ENCODE measurements at places on chromosomes 11 and 22. TPM values are rescaled to one million over a fixed set of nuclear protein-coding genes. Genes with fewer than 3 reads are reported as not detected.

- DNase-seq, result no peak
Measured at GRCh38 chr11:45178890-45179671, 32.6 kb downstream of the PRDM11 start.

DNA sequence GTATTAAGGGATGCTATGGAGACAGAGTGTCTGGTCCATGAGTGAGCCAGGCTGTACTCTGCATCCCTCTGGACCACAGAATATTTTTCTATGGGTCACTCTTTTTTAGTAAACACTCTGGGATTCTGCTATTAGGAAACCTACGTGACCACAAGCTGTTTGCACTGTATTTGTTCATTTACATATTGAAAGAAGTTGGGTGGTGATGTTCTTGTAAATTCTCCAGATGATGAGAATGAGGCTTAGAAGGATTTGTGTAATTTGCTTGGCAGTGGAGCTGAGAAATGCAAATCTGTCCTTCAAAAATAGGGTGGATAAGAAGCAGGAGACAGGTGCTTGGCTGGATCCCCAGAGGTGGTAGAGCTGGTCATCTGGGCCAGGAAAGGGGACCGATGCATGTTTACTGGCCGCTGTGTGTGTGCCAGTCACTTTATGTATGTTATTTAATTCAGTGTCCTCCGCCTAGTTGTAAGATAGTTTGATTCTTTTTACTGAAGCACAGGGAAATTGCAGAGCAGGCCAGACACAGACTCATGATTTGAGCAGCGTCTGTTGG is 63.7 kb upstream of the HEPHL1 start:
- DNase-seq, result no peak

GRCh38 chr11:123405123-123405592 is 24.9 kb upstream of the GRAMD1B start:
- DNase-seq, result no peak

GRCh38 chr11:70921804-70922203 is 330.6 kb downstream of the SHANK2 start:
- DNase-seq, result no peak

DNA sequence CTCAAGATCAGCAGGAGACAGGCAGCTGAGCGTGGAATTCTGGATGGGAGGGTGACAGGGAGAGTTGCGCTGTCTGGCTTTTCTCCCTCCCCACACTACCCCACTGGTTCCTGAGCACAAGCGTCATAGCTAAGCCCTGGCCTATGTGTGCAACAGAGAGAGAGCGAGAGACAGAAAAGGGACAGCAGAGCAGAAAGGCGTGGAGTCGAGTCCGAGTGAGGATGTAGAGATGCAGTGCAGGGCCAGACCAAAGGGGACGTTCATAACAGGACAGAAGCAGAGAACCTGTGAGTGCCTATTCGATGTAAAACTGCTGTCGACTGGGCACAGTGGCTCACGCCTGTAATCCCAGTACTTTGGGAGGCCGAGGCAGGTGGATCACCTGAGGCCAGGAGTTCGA is 94.0 kb upstream of the TMEM45B start:
- DNase-seq, result no peak

DNA sequence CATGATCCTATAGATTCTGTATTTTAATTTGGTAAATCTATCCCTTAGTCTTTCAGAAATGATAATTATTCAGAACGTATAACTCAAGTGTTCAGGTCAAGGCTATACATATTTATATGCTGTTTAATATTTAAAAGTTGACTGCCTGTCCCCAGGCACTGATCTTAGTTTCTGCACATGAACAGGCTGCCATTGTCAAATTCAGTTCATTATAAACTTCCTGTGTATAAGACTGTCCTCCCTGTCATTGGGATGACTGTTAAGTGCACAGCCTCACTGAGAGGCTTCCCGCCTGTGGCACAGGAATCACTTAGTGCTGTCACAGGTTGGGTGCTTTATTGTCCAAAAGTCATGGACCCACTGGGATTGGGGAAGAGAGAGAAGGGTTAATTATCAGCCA is 92.1 kb upstream of the TTC12 start:
- no peak for DNase-seq

DNA sequence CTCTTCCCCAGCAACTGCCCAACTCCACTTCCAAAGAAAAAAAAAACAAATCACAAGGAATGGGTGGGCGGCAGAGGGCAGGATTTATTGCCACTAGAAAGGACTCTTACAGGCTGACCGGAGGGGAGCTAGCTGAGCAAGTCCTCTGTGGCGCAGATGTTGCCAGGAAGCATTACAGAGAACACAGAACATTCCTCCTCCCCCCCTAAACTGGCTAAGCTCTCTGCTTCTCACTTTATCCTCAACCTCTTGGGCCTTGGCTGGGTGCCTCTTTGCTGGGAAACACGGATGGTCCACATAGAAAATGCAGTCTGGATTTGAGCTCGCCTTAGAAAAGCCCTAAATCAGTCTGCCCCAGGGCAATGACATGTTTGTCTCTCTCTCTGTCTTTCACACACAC is 12.6 kb upstream of the FJX1 start:
- DNase-seq, result no peak

- peak; percentile 12 for DNase-seq
Measured at GRCh38 chr22:20964090-20964798, 2.8 kb upstream of the AIFM3 start.

GRCh38 chr11:104404231-104405175 is 240.6 kb upstream of the PDGFD start:
- no peak for DNase-seq

- DNase-seq, result no peak
Measured at GRCh38 chr22:49662681-49663080, 165.0 kb downstream of the BRD1 start.

- DNase-seq, result no peak
Measured at GRCh38 chr11:113796663-113797259, 17.2 kb downstream of the CLDN25 start.

DNA sequence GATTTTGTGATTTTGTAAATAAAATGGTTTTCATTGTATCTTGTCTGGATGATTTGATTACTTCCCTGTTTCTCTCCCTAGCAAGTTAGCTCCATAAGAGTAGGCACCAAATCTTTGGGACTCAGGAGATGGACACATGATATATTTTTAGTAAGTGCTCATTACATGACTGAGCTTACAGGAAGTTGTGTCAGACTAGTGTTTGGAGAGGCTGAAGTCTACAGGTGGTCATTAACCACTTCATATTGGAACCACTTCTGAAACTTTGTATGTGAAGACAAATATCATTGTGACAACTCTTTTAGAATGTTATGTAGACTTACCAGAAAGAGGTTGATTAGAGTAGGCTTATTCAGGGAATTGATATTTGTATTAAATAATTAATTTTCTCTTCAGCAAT is 19.1 kb downstream of the ARHGAP42 start:
- DNase-seq, result no peak

- DNase-seq, result no peak
Measured at GRCh38 chr11:128772814-128773213, 78.9 kb downstream of the FLI1 start.

DNA sequence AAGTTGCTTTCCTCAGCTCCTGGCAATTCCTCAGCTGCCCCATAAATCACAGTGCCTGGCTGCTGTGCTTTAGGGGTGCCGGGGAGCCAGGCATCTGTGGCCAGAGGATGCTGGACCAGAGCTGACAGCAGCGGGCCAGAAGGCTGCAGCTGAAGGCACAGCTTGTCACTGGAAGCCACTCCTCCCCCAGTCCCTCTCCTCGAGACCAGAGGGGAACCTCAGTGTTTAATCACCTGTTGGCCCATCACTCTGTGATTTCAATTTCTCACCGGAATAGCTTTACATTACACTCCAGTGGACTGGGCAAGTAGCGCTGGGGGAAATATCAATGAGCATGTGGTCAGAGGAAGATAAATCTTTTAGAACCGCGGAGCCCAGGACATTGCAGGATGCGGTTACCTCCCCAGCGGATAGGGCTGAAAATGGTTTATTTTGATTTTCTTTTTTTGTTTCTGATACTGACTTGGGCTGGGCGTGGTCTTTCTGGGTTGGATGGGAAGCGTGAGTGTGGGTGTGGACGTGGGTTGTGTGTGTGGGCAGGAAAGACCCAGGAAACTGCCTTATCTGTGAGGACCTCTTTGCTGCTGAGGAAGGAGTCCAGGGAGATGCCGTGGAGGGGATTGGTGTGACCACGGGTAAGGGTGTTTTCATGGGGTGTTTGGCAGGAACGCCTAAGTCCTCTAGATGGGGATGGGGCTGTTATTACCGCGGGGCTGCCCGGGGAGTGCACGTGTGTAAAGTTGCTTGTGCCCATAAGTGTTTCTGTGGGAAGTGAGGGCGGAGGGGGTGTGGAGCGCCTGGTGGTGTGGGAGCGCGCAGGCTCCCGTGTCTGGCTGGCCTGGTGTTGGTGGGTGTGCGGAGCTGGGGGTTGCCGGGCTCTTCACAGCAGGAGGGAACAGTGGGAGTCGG is 4.0 kb downstream of the DAGLA start:
- peak; percentile 60 for DNase-seq

- no peak for DNase-seq
Measured at GRCh38 chr11:117073539-117073938, 24.7 kb downstream of the SIK3 start.

GRCh38 chr11:64157631-64158394 is 8.1 kb downstream of the MACROD1 start:
- DNase-seq, result peak; percentile 57

- no peak for DNase-seq
Measured at GRCh38 chr11:113840932-113841664, 34.3 kb downstream of the USP28 start.

DNA sequence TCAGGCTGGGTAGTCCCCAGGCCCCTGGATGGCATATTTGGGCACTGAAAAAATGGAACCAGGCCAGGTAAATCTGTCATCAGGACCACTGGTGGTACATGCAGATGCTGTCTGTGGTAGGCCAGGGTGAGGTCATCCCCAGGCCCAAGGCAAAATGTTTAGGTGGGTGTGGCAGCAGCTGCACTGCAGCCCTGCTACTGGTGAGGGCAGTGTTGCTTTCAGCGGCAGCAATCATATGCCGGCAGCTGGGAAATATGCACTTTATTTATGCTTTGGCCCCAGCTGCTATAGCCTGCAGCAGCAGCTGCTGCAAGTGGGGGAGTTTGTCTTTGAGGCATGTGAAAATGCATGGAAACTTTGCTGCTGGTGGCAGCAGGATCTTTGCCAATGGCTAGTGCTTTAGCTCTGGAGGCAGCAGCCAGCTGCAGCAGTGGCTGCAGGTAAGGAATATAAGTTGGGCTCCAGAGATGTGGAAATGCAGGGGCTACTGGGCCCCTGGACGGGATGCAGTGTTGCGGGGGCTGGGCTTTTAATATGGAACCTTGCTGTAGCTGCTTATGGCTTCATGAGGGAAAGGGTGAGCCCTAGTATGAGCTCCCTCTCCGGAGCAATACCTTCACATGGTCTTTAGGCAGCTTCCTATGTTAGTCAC is 365.7 kb upstream of the CADM1 start:
- peak; percentile 74 for DNase-seq

GRCh38 chr11:102647430-102647829 is 22.3 kb upstream of the MMP20 start:
- DNase-seq, result no peak

DNA sequence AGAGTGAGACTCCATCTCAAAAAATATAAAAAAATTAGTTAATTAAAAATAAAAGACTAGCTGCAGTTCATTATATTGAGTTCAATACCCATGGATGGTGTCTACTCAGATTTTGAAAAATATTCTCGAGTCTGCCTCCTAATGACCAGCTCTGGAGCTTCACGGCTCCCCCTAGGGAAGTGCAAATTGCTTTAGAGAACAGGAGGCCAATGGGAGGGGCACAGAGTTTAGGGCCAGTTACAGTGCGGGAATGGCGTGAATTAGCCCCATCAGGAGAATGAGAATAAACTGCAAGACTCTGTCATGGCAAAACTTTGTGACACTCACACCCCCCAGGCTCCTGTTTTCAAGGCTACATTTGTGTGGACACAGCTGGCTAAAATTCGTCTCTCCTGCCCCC is 4.6 kb downstream of the FGF4 start:
- DNase-seq, result no peak

DNA sequence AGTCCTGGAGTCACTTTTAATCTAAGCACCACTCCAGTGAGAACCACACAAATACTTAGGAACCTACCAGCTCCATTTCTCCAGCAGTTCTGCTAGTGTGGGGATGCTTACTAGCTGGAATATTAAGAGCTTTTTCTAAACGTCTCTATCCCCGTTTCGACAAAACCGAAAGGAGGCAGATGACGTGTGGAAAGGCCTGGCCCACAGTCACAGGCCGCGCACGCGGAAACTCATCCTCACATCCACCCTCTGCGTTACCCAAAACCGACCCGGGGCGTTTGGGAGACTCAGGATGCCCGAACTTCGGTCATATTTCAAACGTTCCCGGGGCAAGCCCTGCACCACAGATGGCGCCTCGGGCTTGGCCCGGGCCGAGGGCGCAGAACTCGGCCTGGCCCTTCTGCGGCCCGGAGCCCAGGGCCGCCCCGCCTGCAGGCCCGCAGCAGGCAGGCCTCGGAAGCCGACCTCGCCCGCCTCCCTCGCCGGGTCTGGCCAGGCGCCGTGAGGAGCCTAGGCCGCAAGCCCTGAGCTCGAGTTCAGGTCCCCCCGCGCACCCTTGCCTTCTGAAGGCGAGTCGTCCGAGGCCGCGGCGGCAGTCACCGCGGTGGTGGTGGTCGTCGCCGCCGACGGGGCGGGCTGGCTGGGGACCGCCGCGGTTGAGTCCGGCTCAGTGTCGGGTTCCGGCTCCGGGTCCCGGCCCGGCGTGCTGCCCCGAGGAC is 473 bp downstream of the FNBP4 start:
- peak; percentile 41 for DNase-seq

- DNase-seq, result no peak
Measured at GRCh38 chr11:26043665-26044064, 288.3 kb upstream of the ANO3 start.

GRCh38 chr11:34084637-34085036 is 20.8 kb upstream of the NAT10 start:
- DNase-seq, result no peak

- DNase-seq, result peak; percentile 51
Measured at GRCh38 chr11:35682230-35683173, 19.9 kb downstream of the TRIM44 start.

GRCh38 chr22:49961005-49961600 is 531 bp downstream of the PIM3 start:
- DNase-seq, result peak; percentile 45

GRCh38 chr11:92300876-92301275 is 76.3 kb downstream of the FAT3 start:
- DNase-seq, result no peak

- no peak for DNase-seq
Measured at GRCh38 chr22:42091455-42091782, 847 bp upstream of the NDUFA6 start.

DNA sequence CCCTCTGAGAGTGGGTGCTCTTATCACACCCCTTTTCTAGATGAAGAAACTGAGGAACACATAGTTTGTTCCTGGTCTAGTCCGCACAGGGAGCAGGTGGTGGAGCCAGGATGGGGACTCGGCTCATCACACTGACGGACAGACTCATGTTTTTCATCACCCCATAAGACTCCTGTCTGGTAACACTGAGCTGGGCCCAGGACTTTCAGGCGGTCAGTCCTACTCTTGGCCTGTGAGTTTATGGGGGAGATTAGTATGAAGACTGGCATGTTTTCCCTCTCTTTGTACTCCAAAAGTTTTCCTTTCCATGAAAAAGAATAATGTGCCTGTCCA is 160.8 kb downstream of the LDLRAD3 start:
- no peak for DNase-seq

GRCh38 chr11:17171343-17171742 is 36.4 kb downstream of the PIK3C2A start:
- no peak for DNase-seq

PTGDR2 gene
- 0.32 TPM for total RNA-seq

FBLN1 gene
- 184 TPM for total RNA-seq

BBOX1 gene
- not detected for total RNA-seq

NXPE4 gene
- not detected for total RNA-seq

CBLIF gene
- not detected for total RNA-seq

APOA1 gene
- not detected for total RNA-seq

FKBP2 gene
- total RNA-seq, result 31.4 TPM

OVOL1 gene
- total RNA-seq, result not detected

All from glutamatergic neuron (in vitro differentiated cells).